NCI-H2081 (cell line): ENCODE measurements at places on chromosomes 4 and X.

GRCh38 chrX:122790376-122791095 lies 393.5 kb upstream of the GRIA3 start:
- no peak for DNase-seq

DNA sequence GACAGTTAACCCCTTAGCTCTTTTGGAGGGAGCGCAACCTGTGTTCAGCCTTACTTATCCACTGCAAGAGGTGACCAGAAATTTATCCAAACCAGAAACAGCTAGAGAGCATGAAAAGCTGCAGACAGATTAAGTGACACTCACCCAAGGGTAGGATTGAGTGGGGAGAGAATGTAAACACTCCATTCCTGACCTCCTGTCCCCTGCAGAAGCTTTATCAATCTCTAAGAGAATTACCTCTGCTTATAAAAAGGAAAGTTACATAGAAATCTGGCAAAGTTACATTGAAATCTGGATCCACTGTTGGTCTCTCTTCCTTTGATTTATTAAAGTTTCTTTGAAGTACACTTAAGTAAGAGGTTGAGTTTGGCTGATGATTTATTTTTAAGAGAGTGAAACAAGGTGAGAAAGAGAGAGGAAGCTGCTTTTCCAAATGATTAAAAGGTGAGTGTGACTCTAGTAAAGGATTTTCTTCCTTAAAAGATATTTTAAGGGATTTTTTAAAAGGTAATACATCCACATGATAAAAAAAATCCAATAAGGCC lies 112.3 kb downstream of the ANAPC4 start:
- DNase-seq, result no peak

DNA sequence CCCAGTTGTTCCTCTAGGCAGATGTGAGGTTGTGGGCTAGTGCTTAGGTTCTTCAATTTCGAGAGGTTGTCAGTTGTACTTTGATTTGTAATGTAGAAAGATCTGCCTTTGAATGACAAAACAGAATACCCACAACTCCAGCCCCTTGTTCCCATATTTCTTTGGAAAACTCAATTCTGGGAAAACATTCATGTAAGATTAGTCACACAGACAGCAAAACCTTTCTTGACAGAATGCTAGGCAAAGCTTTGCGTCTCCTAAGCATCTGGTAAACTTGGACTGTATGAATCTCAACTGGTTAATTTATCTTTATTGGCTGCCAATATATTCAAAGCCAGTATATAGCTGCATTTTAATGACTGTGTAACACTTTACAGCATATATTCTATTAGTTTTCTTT lies 34.9 kb downstream of the NOCT start:
- DNase-seq, result no peak

DNA sequence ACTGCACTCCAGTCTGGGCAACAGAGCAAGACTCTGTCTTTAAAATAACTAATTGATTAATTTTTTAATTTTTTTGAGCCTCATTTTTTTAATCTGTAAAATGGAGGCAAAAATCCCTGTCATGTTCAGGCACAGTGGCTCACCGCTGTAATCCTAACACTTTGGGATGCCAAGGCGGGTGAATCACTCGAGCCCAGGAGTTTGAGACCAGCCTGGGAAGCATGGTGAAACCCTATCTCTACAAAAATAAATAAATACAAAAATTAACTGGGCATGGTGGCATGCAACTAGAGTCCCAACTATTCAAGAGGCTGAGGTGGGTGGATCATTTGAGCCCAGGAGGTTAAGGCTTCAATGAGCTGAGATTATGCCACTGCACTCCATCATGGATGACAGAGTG lies 15.4 kb downstream of the AMTN start:
- no peak for DNase-seq

DNA sequence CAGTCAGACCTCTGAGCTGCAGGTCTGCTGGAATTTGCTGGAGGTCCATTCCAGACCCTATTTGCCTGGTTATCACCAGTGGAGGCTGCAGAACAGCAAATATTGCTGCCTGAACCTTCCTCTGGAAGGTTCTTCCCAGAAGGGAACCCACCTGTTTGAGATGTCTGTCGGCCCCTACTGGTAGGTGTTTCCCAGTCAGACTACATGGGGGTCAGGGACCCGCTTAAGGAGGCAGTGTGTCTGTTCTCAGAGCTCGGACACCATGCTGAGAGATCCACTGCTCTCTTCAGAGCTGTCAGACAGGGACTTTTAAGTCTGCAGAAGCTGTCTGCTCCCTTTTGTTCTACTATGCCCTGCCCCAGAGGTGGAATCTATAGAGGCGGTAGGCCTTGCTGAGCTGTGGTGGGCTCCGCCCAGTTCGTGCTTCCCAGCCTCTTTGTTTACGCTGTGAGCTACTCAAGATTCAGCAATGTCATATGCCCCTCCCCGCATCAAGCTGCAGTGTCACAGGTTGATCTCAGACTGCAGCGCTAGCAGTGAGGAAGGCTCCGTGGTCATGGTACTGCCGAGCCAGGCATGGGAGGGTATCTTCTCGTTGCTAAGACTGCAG lies 44.1 kb upstream of the KDR start:
- no peak for DNase-seq

DNA sequence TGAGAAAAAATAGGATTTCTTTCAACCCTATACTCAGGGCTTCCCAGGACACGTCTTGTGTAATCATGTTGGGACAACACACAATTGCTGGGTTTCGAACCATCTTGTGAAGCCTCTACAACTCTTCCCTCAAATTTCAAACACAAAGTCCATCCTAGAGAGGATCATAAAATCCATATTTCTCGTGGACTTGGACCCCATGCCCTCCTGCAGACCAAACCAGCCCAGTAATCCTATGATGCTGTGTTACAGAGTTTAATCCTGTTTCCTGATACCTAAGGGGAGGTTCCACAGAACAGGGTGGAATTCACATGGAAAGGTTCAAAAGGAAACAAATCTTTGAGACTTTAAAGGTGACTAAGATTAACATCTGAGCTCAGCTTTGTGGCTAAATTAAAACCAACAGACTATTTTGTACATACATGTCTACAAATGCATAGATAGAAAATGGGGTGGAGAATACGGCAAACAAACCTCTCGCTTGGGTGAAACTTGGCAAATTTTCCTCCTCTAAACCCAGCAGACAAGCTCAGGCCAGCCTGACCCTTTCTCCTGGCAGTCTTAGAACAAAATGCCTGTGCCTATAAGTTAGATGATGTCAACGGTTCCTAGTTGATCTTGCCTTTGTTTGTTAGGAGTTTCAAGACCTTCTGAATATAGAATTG lies 38.1 kb downstream of the EGFL6 start:
- no peak for DNase-seq

GRCh38 chrX:104806346-104806745 lies 240.3 kb downstream of the IL1RAPL2 start:
- DNase-seq, result no peak

DNA sequence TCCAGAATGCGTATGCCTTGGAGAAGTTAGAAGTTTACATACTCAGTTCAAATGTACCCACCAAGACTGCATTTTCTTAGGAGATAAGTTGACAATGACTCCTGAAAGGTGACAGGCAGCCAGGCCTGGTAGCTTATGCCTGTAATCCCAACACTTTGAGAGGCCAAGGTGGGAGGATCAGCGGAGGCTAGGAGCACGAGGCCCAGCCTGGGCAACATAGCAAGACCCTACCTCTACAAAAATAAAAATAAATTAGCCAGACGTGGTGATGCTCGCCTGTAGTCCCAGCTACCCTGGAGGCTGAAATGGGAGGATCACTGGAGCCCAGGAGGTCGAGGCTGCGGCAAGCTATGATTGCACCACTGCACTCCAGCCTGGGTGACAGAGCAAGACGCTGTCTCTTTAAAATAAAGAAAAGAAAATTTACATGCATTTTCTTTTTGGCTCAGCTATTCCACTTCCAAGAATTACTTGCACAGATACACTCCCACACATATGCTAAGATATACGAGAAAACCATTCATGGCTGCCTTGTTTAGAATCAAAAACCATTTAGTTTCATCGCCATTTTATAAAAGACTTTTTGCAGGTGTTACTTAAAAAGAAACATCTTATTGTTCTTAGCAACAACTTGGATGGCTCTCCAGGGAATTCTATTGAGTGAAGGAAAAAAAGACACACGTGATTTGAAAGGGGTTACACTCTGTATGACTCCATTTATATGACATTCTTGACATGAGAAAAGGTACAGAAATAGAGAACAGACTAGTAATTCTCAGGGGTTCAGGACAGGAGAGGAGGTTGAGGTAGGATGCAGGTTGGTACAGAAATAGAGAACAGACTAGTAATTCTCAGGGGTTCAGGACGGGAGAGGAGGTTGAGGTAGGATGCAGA lies 66.3 kb downstream of the DHRSX start:
- DNase-seq, result no peak

- peak; percentile 58 for DNase-seq
These were observed at the start of gene ZNF630 for GRCh38 chrX:48071064-48071985. Gene ZNF630, minus strand, starts transcription at chrX:48071640. Its CDS starts 4,754 bp downstream, at chrX:48066886.

- DNase-seq, result no peak
These were observed 36.6 kb downstream of the ADRA2C start for GRCh38 chr4:3802571-3803474.

DNA sequence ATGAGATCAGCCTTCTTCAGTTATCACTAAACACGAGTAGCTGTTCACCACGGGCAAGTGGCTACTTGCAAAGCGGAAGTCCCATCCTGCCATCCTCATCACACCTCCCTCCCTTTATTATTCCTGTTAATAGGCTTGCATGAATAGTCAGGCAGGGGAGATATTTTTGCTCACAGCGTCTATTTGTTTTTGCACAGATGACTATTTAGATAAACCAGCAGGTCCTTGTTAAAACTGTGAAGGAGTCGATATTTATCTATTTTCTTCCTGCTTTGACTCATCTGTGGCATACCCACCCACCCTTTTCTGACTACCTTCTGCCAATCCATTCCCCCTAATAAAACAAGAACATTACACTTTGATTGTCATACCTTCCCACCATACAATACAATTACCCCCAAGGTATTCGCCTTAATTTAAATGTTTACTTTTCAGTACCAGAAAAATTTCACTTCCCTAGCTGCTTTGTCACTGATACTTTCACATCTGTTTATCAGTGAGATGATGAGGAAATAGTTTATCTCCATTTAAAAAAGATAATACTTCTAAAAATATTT lies 96.6 kb upstream of the BANK1 start:
- DNase-seq, result peak; percentile 29

DNA sequence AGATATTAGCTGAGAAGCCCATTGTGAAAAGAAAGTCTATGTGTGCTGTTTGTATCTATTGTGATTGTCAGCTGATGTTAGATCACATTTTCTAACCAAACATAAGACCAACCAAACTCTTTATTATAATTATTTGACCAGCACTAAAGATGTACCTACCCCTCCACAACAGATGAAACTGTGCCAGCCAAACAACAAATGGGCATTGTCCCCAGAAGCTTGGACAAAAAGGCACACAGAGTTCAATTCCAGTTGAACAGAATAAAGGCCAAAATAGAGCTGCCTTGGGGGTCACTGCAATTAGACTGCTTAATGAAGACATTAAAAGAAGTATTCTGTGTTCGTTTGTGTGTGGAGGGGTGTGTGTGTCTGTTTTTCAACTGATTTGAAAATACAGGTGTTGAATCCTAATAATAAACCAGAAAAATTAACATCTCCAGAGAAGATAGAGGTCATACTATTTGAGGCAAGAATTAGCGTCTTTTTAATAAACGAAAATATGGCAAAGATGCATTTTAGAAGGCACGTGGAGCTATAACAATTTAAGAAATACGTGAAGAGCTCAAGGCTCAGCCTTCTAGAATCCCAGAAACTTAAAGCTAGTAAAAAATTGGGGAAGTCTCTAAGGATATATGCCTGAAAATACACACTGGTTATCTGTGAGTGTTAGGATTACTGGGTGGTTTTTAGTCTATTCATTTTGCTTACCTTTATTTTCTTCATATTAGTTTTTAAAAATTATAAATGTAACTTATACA lies 2.2 kb downstream of the SPP1 start:
- DNase-seq, result no peak

- DNase-seq, result no peak
These were observed 101.9 kb downstream of the MAB21L2 start for GRCh38 chr4:150683775-150684350.

DNA sequence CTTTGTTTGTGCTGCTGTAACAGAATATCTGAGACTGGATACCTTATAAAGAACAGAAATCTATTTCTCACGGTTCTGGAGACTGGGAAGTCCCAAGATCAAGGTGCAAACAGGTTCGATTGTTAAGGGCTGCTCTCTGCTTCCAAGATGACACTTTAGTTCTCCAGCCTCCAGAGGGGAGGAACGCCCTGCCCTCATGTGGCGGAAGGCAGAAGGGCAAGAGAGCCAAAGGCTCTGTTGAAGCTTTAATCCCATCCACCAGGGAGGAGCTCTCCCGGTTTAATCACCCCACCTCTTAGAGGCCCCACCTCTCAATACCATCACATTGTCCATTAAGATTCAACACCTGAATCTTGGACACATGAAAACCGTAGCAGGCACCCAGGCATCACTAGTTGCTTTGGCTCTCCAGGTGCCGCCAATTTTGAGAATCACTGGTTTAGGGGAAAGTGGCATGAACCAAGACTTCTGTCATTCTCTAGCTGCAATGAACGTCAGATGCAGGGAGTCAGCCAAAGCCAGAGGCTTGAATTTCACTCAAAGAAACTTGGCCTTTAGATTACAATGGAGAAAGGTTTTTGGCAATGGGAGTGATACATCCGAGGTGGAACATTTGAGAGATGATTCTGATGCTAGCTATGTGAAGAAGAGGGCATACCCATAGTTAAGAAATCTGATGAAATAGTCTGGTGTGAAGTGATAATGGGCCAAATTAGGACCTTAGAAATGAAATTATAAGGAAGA lies 15.7 kb downstream of the FHL1 start:
- DNase-seq, result no peak

- no peak for DNase-seq
These were observed 20.0 kb downstream of the FGF5 start for GRCh38 chr4:80286451-80286850.

DNA sequence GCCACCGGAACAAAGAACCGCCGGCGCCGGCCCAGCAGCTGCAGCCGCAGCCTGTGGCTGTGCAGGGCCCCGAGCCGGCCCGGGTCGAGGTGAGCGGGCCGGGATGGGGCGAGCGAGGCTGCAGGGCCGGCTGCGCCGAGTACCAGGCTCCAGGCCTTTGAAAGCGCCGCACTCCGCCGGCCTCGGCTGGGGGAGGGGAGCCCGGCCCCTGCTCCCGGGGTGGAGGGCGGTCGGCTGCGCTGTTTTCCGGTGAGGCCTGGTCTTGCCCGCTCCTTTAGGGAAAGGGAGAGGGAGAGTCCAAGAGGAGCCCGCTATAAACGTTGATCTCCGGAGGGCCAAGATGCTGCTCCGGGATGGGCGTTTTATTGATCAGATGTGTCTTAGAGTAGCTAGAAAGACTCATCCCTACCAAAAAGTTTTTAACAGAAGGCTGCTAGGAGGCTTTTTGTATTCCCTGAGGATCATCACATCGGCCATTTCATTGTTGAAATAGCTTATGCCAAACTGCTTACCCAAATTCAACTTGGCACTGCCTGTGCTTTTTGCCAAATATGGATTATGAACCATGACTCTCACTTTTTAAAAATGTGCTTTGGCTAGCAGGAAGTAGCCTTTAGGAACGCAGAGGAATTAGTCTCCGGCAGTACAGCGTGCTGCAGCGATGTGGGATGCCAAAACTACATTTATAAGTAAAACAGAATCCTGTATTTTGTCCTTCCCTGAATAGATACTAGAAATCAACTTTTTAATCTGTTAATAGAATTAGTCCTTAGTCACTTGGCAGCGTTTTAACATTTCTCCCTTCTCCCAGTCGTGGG lies 760 bp downstream of the TMEM165 start:
- DNase-seq, result peak; percentile 41
